ENCODE measurements at places on chromosomes 6 and 20.

DNA sequence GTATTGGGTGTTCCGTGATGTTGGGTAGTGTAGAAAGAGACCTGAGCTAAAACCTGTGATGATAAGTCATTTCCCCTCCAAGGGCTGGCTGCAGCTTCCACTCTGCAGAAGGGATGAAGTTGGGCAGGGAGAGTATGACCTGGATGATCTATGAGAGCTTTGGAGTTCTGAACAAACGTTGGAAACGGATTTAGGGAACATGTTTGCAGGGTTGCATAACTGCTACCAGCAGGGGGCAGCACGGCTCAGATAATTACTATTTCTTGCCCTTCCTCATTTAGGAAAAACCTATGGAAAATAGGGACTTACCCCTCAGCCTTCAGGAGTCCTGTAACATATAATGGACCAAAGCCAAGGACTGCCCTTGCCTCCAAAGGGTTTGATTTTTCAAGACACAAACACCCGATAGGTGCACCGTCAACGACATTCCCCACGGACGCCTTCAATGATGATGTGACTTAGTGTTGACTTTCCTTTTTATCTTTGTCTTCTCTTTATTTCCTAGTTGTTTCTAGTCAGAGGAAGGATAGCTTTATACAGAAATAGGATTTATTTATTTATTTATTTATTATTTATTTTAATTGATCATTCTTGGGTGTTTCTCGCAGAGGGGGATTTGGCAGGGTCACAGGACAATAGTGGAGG is 164.9 kb upstream of the SASH1 start:
- DNase-seq, result peak; percentile 9

GRCh38 chr6:132445201-132445951 is 44.1 kb upstream of the MOXD1 start:
- no peak for DNase-seq

DNA sequence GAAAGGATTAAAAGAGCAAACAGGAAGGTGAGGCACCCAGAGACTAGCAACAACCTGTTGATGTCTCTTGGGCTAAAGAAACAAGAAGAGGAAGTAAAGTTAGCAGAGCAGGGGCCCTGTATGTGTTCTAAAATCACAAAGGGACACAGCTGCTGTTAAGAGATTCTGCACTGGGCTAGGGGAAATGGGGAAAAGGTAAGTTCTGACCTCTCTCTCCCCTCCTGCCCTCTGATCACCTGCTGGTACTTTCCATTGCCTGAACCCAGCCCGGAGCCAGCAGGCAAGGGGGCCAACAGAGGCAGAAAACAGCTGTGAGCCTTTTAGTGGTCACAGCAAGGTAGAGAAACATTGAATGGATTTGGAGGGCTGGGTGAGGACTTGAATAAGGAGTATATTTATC is 13.5 kb upstream of the CNR1 start:
- no peak for DNase-seq

GRCh38 chr6:45447716-45448115 is 70.0 kb upstream of the SUPT3H start:
- DNase-seq, result no peak

DNA sequence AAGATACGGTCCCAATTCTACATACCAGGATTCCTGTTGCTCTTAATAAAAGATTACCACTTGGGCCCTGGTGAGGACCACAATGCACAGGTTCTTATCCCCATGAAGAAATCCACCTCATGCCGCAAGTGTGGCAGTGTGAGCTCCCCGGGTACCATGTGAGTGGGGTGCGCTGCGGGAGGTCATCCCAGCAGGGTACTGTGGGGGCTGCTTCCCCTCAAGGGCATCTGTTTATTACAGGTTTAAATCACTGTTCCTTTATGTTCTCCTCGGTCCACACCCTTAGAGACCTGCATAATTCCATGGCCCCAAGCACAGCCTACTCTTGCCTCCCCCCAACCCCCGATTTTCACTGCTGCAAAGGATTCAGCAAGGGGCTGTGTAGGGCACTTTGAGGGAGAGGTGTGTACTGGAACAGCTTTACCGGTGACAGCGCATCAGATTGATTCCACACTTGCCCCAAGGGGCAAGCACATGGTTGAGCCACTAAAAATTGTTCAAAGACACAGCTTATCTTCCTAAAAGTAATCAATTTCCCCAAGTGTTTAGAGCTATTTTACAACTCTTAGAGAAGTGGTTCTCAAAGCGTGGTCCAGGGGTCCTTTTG is 6.2 kb downstream of the DIDO1 start:
- no peak for DNase-seq

DNA sequence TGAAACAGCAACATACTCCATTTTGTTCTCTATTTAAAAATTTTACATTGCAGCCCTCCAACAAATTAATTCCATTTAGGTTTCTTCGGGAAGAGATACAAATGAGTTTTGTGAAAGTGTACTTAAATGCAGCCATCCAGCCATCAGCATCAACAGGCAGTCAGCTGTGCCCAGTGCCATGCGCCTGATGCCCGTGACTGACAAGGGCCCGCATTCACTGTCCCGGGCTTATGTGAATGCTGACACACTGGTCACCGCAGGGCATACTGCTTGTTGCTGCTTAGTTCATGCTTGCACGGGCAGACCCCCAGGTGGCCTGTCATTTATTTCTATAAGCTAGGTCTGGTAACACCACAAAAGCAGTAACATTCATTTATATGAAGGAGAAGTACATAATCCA is 224.9 kb upstream of the QKI start:
- DNase-seq, result no peak

GRCh38 chr20:835608-836045 is 2.1 kb downstream of the FAM110A start:
- DNase-seq, result no peak

- DNase-seq, result no peak
These were observed 43.3 kb downstream of the PPARD start for GRCh38 chr6:35385457-35386202.

- no peak for DNase-seq
These were observed 321.3 kb downstream of the TFAP2B start for GRCh38 chr6:51139950-51140385.

DNA sequence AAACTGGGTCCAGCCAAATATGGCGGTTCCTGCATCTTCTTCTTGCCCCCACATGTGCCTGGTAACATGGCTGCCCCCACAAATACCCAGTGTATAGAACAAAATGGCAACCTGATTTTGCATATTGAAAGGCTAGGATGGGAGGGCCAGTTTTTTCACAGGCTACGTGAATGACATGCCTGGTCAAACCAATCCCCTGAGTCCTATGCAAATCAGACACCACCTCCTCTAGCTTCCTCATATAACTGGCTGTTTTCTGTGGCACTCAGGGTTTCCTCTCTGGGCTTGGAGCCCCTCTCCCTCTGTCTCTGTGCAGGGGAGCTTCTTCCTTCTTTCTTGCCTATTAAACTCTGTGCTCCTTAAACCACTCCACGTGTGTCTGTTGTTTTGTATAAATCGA is 372.1 kb downstream of the KIF16B start:
- no peak for DNase-seq

DNA sequence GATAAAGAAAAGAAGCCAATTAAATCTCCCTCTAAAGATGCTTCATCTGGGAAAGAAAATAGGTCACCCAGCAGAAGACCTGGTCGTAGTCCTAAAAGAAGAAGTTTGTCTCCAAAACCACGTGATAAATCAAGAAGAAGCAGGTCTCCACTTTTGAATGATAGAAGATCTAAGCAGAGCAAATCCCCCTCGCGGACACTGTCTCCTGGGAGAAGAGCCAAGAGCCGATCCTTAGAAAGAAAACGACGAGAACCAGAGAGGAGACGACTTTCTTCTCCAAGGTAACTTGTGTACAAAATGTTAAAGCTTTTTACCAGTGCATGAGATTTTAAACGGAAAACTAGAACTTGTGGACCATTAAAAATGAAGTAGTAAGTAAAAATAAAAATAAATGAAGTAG is 46.5 kb downstream of the FAM217A start:
- DNase-seq, result no peak

GRCh38 chr20:63682384-63683139 is 13.9 kb upstream of the TNFRSF6B start:
- no peak for DNase-seq

DNA sequence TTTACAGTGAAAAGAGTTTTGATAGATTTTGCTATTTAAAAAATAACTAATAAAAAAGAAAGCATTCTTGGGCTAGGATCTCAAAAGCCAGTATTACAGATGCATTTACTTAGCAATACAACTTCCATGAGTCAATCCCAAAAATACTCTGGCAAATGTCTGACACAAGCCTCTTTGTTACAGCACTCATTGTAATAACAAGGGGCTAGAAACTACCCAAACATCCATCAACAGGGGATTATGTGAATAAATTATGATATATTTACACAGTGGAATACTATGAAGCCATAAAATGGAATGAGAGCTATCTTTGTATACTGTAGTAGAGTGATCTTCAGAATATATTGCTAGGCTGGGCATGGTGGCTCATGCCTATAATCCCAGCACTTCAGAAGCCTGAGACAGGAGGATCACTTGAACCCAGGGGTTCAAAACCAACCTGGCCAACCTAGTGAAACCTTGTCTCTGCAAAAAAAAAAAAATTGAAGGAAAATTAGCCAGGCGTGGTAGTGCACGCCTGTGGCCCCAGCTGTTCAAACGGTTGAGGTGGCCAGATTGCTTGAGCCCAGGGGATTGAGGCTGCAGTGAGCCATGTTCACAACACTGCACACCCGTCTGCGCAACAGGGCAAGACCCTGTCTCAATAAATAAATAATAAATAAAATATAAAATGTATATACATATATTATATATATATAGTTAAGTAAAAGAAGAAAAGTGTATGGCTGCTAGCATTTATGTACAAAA is 34.7 kb upstream of the TOP1 start:
- no peak for DNase-seq

DNA sequence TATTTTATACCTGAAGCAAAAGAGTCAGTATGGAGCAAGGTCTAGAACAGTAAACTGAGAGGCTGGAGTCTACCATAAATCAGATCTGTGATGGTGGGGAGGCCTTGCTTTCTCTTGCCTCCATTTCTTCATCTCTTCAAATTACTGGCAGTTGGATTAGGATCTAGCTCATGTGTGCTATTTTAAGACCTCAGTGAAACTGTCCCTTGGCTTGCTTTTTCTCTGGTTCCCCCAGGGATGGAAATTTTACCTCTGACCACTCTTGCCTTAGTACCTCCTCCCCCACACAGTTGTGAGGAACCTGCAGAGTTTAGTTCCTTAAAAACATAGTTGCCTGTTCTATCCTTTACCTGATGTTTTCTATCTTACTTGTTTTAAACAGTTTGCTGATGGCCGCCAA is 8.5 kb downstream of the TMEM14B start:
- no peak for DNase-seq

DNA sequence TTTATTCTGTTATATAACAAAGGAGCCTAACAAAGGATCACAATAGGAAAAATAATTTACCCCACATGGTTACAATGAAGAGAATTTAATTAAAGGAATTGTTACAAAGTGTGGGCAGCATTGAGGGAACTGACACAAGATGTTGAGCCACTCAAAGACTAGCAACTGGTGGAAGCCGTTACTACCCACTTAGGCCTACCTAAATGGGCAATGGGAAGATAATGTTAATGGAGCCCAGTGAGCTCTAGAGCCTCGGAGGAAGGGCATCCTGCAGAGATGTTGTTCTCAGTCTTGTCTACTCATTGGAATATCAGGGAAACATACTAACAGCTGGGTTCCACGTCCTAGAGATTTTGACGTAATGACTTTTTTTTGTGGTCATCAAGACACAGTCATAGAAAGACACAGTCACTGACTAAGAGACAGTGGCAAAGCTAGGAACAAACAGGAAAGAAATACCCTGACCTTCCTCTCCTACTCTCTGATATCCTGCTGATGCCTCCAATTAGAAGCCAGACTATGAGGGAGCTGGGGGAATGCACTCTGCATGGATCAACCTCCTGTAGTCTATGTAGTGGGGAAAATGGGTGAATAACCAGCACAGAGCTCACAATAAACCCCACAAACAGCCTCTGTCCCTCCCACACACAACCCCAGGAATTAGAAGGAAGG is 523.8 kb upstream of the FLRT3 start:
- DNase-seq, result no peak

GRCh38 chr6:121794630-121795029 is 359.2 kb downstream of the GJA1 start:
- no peak for DNase-seq

- DNase-seq, result no peak
These were observed 7.9 kb upstream of the EEF1E1 start for GRCh38 chr6:8110117-8110721.

All from NCI-H2029 treated with DMSO at 0.1 percent for 48 hours (cell line).